Nephron progenitor cell (in vitro differentiated cells): ENCODE measurements at places on chromosomes 16 and 17.

DNA sequence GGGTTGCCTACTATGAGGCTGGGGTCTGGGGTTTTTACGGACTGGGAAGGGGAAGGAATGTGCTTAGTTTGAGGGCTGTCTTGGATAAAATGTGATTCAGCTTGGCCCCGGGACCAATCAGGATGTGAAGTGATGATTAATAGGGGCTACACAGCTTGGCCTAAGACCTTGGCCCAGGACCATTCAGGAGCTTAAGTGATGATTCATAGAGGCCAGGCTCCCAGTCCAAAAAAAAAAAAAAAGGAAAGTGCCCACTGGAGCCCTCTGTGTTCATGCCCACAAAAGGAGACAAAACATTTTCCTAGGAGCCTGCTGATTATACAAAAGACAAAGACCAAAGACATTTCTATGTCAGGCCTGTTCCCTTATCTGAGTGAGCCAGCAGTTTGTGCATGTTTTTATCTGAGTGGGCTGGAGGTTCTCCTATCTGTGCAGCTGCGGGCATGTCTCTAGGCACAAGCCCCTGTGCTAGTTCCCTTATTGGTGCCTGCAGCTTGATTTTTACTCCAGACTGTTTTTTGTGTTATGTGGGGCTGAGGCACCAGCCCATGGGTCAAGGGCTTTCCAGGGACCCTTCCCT lies 898.2 kb upstream of the GOT2 start:
- no peak for DNase-seq

GRCh38 chr17:42312285-42313130 lies 24.2 kb downstream of the STAT5A start:
- peak; percentile 87 for DNase-seq

DNA sequence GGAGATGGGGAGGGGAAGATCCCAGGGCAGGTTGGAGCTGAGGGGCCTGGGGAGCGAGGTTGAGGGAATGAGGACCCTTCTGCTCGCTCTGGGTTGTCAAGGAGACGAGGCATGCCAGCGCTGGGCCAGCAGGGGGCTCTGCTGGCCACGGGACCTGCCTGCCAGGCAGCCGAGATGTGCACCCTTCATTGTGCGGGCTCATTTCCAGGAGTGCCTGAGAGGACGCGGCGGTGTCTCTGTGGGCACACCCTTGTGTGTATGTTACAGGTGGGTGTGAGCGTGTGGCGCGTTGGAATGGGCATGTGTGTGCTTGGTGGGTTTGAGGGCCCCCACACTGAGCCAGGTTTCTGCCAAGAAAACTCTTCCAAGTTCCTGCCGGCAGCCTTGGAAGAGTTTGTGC lies 15.9 kb downstream of the ARHGAP23 start:
- DNase-seq = peak; percentile 78

GRCh38 chr16:54510685-54511221 lies 224.2 kb upstream of the IRX3 start:
- DNase-seq = no peak

DNA sequence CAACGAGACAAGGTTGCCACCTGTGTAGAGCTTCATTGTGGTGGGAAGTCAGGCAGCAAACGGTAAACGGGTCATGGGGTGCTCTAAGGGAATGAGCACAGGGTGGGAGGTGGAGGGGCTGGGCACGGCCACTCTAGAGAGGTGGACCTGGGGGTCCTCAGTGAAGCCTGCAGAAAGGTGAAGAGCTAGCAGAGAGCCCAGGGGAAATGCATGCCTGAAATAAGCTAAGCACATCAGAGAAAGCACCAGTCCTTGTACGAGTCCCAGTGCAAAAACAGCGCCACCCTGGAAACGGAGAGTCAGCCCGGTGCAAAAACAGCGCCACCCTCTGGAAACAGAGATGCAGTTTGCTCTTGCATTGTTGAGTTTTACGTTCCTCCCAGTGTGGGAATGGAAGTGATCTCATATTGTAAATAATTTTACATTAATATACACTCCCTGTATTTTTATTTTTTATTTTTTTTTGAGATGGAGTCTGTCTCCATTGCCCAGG lies 65.0 kb downstream of the TBC1D16 start:
- no peak for DNase-seq

DNA sequence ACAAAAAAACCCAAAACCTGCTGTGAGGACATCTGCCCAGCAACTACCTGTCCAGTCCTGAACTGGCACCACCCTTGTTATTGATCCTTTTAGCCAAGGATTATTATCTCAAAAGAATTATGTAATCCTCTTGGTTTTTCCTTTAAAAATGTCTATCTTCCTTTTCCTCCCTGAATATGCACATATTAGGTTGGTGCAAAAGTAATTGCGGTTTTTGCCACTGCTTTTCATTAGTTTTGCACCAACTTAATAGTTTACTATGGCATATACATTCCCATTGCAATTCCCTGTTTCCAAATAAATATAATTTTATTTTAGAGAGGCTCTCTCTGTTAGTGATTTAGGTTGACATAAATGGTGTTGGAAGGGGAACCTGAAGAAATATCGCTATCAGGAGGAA lies 51.3 kb downstream of the MPHOSPH6 start:
- DNase-seq = no peak

- DNase-seq = no peak
These were observed 11.9 kb downstream of the DNAAF8 start for GRCh38 chr16:4746215-4746614.

- DNase-seq = no peak
These were observed 74.4 kb downstream of the CCT6B start for GRCh38 chr17:34886831-34887230.

DNA sequence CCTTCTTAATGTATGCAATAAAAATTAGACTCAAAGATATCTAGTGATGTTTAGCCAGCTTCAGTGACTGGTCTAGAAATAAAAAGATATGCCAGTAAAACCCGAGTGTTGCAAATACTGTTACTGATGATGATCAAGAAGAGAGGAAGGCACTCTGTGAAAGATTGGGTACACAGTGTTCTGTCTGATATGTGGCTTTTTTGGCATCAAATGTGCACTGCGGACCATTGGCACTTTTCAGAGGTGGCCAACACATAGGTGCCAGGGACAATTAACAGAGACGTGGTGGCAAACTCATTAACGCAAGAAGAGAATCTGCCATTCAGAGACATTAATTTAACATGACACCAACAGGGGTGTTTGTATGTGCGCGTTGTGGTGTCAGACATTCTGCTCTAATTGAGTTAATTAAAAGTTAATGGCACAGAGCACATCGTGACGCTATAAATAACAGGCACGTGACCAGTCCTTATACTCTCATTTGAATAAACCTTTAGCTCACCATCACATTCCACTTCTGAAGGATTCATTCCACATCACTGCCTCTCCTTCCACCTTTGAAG lies 549.3 kb upstream of the HSBP1 start:
- no peak for DNase-seq

GRCh38 chr16:75319513-75320411 lies 68.3 kb upstream of the BCAR1 start:
- no peak for DNase-seq

GRCh38 chr17:61337290-61337689 lies 62.4 kb upstream of the TBX2 start:
- no peak for DNase-seq

GRCh38 chr17:47862621-47863440 lies 11.9 kb upstream of the SP6 start:
- no peak for DNase-seq

- no peak for DNase-seq
These were observed 9.4 kb upstream of the GNA13 start for GRCh38 chr17:65065906-65066305.

GRCh38 chr16:29898135-29898803 lies 1.1 kb downstream of the SEZ6L2 start:
- DNase-seq = peak; percentile 63

- DNase-seq = no peak
These were observed 127.0 kb downstream of the BANP start for GRCh38 chr16:88078111-88078775.

- no peak for DNase-seq
These were observed 163.8 kb upstream of the TBX2 start for GRCh38 chr17:61235827-61236197.

DNA sequence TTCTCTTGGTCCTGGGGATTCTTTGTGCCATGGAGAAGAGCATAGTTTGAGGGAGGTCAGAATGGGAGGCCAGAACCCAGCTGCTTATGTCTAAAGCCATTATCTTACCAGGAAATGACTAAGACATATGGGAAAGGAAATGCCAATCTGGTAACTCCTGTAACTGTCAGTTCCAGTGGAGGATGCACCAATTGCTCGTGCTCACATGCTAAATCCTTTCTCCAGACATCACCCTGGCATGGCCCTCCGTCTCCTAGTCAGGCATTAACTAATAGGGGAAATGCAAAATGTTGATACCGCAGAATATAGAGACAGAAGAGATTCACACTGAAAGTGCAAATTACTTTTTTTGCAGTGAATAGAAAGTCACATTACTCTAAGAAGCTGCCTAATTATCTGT lies 255.6 kb upstream of the HSBP1 start:
- no peak for DNase-seq

DNA sequence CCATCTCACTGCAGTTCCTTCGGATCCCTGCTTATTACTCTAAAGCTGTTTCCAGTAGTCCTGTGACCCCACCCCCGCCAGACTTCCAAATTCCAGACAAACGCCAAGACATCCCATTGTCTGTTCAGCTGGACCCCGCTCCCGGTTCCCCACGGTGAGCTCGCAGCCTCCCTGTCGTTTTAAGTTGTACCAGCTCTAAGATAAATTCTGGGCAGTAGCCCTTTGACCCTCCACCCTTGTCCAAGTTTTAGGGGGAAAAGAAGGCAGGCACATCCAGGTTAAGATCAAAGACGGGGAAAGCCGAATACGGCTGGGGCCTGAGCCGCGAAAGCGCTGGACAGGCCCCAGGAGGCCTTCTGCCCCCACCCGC lies 589 bp downstream of the ARL6IP1 start:
- peak; percentile 31 for DNase-seq

DNA sequence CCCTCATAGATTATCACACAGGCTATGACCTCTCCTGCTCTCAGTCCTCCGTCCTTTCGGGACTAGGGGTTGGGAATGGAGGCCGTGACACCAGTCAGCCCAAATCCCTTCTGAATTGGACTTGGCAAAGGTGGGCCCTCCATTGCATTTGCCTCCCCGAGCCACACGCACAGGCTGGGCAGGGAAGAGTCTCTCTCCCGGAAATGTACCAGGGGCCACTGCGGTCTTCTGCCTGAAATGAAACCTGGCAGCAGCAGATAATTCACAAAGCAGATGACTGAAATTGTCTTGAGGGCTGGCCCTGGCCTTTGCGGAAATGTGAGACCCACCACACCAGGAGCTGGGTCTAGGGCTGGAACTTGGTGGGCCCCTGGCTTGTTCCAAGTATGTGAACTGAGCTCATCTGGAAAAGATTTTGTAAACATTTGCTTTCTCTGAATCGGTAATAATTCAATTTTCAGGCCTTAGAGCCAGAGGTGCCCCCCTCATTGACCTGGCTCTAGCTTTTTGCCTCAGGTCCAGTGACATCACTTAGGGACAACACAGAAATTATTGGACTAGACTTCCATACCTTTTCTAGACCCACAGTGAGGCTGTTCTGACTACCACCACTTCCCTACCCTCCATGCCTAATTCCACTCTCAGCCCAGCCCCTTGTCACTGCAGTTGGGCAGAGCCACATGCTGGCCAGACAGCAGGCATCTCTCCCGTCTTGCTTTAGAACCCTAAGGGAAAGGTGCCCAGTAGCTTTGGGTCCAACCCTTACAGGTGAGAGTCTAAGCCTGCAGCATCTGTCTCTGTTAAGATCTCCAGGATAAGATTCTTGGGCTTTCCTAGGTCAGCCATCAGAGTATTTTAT lies 75.2 kb downstream of the CCDC182 start:
- DNase-seq = no peak

GRCh38 chr16:51407921-51408320 lies 256.9 kb upstream of the SALL1 start:
- no peak for DNase-seq

DNA sequence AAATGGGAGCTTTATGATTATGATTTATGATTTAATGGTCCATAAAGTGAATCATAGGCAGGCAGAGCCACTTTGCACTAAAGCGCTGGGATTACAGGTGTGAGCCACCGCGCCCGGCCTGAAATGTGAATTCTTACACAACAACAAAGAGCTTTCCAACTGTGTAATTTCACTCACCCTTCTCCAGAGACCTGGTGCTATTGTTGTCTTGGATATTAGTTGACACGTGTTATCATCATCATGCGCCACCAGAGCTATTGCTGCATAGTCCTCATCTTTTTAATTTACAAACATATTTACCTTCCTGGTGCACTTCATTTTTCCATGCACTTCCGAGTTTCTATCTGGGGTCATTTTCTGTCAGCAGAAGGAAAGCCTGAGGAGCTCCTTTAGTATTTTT lies 4.8 kb upstream of the UTS2R start:
- no peak for DNase-seq

- DNase-seq = no peak
These were observed 27.5 kb upstream of the KRT17 start for GRCh38 chr17:41651625-41652460.

DNA sequence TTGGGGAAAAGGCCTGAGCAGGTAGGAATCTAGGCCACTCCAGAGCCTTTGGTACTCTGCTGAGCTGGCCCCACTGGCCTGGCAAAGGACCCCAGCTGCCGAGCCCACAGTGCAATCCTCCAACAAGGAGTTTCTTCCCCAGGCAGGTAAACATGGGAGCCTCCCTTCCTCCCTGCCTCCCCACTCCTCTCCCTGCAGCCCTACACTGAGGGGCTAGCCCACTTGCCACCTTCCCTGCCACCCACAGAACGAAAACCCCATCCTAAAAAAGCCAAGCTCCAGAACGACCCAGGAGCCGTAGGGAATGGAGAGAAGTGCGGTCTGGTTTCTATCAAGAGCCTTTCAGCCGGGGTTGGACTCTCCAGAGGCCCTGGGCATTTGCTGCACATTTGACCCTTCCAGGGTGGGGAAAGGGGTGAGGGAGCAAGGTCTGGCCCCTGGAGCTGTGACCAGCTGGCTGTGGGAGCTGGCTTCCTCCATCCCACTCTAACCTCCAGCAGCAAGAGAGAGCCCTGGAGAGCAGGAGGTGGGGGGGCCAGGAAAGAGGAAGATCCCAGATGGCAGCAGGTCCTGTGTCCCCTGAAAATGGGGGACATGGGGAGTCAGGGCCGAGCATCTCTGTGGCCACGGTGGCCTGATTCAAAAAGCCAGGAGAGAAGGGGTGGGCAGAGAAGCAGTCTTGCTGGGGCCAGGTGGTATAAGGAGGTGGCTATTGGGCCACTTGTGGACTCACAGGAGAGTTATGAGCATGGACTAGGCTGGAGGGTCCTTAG lies 1.3 kb downstream of the HID1 start:
- DNase-seq = no peak

GRCh38 chr17:40014375-40014980 lies 762 bp upstream of the CSF3 start:
- no peak for DNase-seq

- DNase-seq = no peak
These were observed 1.2 kb upstream of the PROCA1 start for GRCh38 chr17:28712705-28713415.

GRCh38 chr17:41863074-41863848 lies 2.0 kb downstream of the KLHL11 start:
- DNase-seq = no peak
